ENCODE measurements at places on chromosomes 7 and 10.

DNA sequence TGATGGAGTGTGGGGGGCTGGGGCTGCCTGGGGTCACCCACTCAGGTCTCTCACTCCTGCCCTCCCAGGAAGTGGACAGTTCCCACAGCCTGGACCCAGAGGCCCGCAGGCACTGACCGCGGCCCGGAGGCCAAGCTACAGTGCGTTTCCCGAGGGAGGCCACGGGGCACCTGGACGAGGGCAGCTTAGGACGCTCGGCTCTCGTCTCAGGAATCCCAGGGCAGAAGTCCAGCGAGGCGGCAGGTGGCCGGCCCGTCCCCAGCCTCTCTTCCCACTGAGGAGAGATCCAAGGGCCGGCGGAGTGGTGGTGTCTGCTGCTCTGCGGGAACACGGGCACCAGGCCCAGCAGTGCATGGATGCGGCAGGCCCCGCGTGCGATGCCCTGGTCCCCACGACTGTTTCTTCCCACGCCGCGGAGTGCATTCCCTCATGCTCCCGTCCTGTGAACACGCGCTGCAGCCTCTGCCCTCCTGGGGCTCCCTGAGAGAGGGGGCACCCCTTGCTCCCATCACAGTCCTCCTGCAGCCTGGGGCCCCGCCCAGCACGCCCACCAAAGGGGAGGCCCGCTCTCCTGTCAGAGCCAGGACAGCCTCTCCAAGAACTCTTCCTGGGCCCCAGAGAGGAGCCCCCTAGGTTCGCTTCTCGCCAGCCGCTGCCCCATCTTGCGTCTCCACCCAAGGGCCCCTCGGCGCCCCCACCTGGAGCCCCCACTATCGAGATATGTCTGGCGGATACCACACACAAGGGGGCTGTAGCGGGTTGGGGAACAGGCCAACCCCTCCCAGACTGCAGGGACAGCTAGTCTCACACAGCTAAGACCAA, 24.3 kb upstream of the GPR146 start:
- no peak for DNase-seq

DNA sequence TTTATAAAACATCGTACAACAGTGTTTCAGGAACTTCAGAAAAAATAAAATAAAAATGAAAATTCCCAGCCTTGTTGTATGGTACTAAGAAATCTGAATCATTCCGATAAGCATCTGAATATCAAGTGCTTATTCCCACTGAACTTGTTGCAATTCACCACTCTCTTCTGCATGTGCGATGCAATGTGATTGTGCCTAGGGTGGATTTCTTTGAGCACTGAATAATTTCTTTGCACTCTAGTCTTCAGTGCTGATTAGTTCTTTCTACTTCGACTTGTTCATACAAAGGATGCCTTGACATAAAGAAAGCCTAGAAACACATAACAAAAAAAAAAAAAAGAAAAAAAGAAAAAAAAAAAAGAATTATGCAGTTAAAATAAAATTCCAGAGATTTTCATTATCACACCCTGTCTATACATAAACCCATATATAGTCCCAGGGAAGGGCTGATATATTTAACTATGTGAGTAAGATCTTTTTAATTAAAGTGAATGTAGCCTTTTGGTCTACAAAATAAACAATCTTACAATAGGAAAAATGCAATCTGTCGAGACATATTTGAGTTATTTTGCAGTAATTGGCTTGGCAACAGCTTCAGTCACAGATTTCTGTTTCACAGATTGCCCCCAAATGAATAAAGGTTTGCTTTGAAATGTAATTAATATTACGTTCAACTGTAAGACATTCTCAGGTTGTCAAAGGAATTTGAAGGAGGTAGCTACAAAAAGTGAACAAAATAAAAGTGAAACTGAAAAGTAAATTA, 1118.9 kb upstream of the CELF2 start:
- DNase-seq, result no peak

- DNase-seq, result no peak
These were observed 38.5 kb downstream of the MGMT start for GRCh38 chr10:129505500-129506075.

- DNase-seq, result no peak
These were observed 21.9 kb upstream of the ECHDC3 start for GRCh38 chr10:11720260-11720741.
